ENCODE measurements at places on chromosomes 7 and 10.
A peak's percentile ranks its signal among the peaks of the same experiment; 100 is the strongest.

- H3K4me1 ChIP-seq, result peaks cover 24% of the 10 kb centered on the region
- H3K27me3 ChIP-seq, result peaks cover 3% of the 10 kb centered on the region
- H3K36me3 ChIP-seq, result no peaks in the 10 kb centered on the region
- H3K27ac ChIP-seq, result peak overlapping the region; percentile 80
- peak overlapping the region; percentile 69 for H3K4me3 ChIP-seq
Observed at GRCh38 chr10:102450124-102450373, 1.3 kb downstream of the C10orf95 start.

GRCh38 chr10:30759423-30759822, 129.9 kb upstream of the LYZL2 start:
- H3K4me1 ChIP-seq, result no peaks in the 10 kb centered on the region
- DNase-seq, result no peak
- no peaks in the 10 kb centered on the region for H3K36me3 ChIP-seq
- H3K27ac ChIP-seq, result no peak overlapping the region

GRCh38 chr10:28794986-28795385, 117.7 kb downstream of the BAMBI start:
- no peaks in the 10 kb centered on the region for H3K27me3 ChIP-seq
- no peak overlapping the region for H3K4me3 ChIP-seq
- DNase-seq, result no peak
- H3K4me1 ChIP-seq, result peaks cover 6% of the 10 kb centered on the region

DNA sequence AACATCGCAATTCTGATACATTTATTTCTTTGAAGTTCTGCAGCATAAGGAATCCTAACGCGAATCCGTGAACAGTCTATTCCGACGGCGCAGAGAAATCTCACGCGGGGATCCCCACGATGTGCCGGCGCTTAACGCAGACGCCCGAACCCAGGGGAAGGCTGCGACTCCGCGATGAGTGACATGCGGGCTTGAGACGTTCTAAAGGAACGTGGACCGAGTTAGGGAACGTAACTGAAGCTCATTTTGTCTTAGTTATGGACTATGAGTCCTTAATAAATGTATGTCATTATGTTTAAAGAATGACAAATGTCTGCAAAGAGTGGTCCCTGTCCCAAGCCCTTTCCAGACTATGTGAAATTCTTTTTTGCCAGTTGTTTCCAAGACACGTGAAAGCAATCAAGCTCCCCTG, 995 bp upstream of the PARD3 start:
- no peaks in the 10 kb centered on the region for H3K27me3 ChIP-seq
- H3K27ac ChIP-seq, result no peak overlapping the region
- no peak for DNase-seq
- H3K36me3 ChIP-seq, result no peaks in the 10 kb centered on the region
- peak overlapping the region; percentile 97 for H3K4me3 ChIP-seq

- no peaks in the 10 kb centered on the region for H3K27me3 ChIP-seq
- DNase-seq, result peak; percentile 68
- peak within 1 kb of the TSS; percentile 13 for H3K4me3 ChIP-seq
- peak within 1 kb of the TSS; percentile 83 for H3K27ac ChIP-seq
- no peaks in the 10 kb centered on the region for H3K36me3 ChIP-seq
Observed at GRCh38 chr7:151439855-151440798, at the start of gene CRYGN. Gene CRYGN, minus strand, starts transcription at chr7:151440141. Its CDS starts 224 bp downstream, at chr7:151439917.

- no peak for DNase-seq
- no peaks in the 10 kb centered on the region for H3K4me1 ChIP-seq
- H3K36me3 ChIP-seq, result no peaks in the 10 kb centered on the region
- no peaks in the 10 kb centered on the region for H3K27me3 ChIP-seq
- peak overlapping the region; percentile 6 for H3K4me3 ChIP-seq
Observed at GRCh38 chr10:91389636-91390512, 20.3 kb upstream of the HECTD2 start.

- H3K27ac ChIP-seq, result peak overlapping the region; percentile 74
- H3K36me3 ChIP-seq, result no peaks in the 10 kb centered on the region
- H3K4me3 ChIP-seq, result peak overlapping the region; percentile 36
Observed at GRCh38 chr7:18509481-18509880, 13.9 kb downstream of the HDAC9 start.

Measured in tibial artery (tissue), 4 donors.